Stimulated activated memory B cell treated with anti-CD40 and anti-IgM and Interleukin-4, amounts not matched to agents 10 μg/mL and 1 μg/mL and 100 μg/mL, for 72 hours (primary cell): ENCODE measurements at places on chromosomes 7 and 10.

GRCh38 chr7:2520131-2520760, 672 bp downstream of the LFNG start:
- peaks cover 10% of the 10 kb centered on the region for H3K36me3 ChIP-seq
- H3K4me3 ChIP-seq: peak overlapping the region; percentile 100
- no peaks in the 10 kb centered on the region for H3K27me3 ChIP-seq
- H3K4me1 ChIP-seq: peaks cover 52% of the 10 kb centered on the region
- H3K27ac ChIP-seq: peak overlapping the region; percentile 86

- no peak for ATAC-seq
- peaks cover 5% of the 10 kb centered on the region for H3K36me3 ChIP-seq
- H3K27me3 ChIP-seq: peaks cover 3% of the 10 kb centered on the region
- peaks cover 16% of the 10 kb centered on the region for H3K4me1 ChIP-seq
- peak overlapping the region; percentile 83 for H3K27ac ChIP-seq
Measured at GRCh38 chr7:139230023-139230422, 1.0 kb upstream of the UBN2 start.

GRCh38 chr7:3780016-3780415, 479.0 kb downstream of the SDK1 start:
- no peak overlapping the region for H3K4me3 ChIP-seq
- H3K4me1 ChIP-seq: no peaks in the 10 kb centered on the region
- H3K36me3 ChIP-seq: peaks cover 4% of the 10 kb centered on the region
- H3K27me3 ChIP-seq: peaks cover 29% of the 10 kb centered on the region
- ATAC-seq: no peak

GRCh38 chr10:95792874-95793285, 36.9 kb downstream of the ENTPD1 start:
- peak overlapping the region; percentile 63 for H3K4me3 ChIP-seq
- H3K36me3 ChIP-seq: peaks cover 60% of the 10 kb centered on the region
- peak; percentile 51 for ATAC-seq
- H3K27ac ChIP-seq: peak overlapping the region; percentile 98
- no peaks in the 10 kb centered on the region for H3K27me3 ChIP-seq
- H3K4me1 ChIP-seq: peaks cover 89% of the 10 kb centered on the region
